ENCODE measurements at places on chromosomes 12 and 14.

DNA sequence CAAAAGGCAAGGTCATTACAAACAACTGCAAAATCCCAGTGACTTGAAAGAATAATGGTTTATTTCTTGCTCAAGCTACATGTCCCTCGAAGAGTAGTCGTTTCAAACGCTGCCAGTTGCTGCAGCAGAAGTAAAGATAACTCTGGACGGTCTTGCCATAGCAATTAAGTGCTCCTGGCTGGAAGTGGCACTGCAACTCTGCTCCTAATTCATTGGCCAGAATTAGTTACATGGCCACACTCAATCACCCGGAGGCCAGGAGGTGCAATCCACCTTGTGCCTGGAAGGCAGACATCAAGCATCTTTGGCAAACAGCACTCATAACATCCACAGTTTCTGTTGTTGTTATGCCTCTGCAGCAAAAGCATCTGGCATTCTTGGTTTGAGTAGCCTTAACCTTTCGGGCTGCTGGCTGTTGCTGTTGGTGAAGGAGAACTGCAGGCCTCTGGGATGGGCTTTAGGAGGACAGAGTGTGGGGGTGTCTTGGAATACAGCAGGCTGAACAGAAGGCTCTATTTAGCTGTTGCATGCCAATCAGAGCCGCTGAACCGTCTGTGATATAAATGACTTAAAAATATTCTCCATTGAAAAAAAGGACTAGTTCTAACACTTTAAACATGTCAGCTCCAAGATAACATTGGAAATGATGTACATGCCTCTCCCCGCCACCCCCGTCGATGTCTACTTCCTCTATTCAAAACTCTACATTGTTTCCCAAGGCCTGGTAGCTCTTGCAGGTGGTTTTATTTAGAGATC, 123.5 kb upstream of the DYRK2 start:
- DNase-seq = no peak

DNA sequence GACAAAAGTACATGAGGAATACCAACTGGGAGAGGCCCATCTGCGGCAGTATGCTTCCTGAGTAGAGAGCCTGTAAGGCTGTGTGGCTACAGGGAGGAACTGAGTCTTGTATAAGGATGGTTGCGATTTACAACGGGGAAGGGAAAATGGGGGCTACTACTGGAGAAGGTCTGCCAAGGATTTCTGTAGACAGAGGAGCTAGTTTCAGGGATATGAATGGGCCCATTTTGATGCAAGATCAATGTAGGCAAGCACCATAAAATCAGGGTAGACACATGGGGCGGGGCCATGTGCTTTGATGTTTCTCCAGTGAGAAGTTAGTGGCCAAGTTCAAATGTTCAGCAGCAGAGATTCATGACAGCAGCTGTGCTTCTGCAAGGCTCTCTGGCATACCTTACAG, 149.4 kb downstream of the GPR65 start:
- DNase-seq = no peak

DNA sequence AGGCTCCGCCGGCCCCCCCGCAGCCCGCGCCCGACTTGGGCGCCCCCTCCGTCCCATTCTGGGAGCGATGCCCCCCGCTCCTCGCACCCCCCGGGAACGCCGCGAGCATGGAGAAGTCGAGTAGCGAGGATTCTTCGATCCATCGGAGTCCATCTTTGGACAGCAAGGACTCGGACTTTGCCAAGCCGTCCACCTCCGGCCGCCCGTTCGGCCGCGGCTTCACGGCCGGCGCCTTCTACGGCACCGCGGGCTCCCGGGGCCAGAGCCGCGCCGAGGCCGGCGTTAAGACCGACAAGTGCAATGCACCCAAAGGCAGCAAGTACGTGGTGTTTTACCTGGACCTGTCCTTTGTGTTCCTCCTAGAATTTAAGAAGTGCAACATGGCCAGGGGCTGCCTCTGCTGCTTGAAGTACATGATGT, 123.6 kb downstream of the TSPAN9 start:
- DNase-seq = no peak

DNA sequence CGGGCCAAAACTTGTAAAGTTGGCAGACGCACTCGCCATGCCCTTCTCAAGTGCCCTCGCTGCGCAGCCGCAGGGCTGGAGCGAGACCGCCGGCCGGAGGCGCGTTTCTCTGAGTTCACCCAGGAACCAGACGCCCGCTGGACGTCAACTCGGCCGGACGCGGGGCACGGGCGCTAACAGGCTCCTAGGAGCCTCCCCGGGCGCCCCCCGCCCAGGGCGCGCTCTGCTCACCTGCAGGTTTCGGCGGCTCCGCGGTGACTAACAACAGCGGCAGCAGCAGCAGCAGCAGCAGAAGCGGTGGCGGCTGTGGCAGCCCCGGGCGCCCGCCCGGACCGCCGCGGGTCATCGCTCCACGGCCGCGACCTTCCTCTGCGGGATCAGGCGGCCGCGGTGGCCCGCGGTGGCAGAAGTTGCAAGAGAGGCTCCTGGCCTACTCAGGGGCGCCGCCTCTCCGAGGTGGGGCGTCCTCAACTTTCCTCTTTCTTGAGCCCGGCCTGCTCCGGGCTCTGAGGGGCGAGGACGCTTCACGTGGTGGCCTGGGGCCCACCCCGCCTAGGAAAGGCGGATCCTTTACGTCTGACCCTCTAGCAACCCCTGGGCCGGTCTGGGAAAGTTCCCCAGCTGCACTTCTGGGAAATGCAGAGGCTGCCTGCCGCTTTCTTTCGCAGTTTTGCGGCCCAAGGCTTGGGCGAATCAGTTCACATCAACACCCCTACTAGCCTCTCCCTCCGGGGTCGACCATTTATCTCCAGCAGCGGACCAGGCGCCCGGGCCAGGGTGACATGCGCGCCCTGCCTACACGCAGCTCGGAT, at the start of gene PLBD1:
Gene PLBD1, minus strand, starts transcription at position 533 of the 812 bp plus-strand sequence. Its CDS starts 187 bp downstream, at position 346.
- peak; percentile 39 for DNase-seq

GRCh38 chr12:71730936-71731335, 23.7 kb upstream of the RAB21 start:
- no peak for DNase-seq

DNA sequence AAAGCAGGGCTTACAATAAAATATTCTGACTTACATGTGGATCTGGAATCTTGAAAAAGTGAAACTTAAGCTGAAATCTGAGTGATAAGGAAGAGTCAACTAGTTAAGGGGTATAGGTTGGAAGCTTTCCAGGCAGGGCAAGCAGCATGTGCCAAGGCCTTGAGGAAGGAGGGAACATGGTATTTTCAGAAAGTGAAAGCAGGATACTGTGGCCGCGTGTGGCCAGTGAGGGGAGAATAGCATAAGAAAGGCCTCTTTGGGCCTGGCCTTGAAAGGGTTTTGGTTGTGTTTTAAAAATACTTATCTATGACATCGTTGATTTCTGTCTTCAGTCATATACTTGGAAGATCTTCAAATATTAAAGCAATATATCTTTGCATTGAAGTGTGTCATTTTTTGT, 213.4 kb downstream of the AKAP6 start:
- DNase-seq = no peak

DNA sequence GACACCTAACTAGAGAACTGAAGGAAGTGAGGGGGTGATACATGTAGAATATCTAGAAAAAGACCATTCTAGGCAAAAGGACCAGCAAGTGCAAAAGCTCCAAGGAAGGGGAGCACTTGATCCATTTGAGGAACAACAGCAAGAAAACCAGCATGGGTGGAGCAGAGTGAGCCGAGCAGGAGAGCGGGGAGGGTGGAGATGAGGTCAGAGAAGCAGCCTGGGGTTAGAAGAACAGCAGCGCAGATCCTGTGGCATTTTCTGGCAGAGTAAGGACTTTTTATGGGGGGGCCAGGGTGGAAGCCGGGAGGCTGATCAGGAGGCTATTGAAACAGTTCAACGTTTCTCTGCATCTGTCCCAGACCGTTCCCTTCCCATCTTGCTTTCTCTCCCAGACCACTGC, 24.5 kb upstream of the TMCC3 start:
- no peak for DNase-seq

DNA sequence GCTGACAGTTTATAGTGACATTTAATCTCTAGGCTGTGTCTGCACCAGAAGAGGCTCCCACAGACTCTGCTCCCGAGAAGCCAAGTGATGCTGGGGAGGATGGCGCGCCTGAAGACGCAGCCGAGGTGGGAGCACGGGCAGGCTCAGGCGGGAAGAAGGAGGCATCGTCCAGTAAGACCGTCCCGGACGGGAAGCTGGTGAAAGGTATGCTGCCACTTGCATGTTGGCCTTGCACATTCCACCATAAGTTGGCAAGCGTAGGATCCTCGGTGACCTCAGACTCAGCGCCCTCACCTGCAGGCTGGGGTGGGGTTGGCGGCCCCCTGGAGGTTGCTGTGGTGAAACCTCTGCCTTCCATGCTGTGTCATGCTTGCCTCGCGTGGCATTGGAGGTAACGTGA, 45.6 kb downstream of the SFSWAP start:
- no peak for DNase-seq

- no peak for DNase-seq
Observed at GRCh38 chr12:127401005-127401404, 866.0 kb upstream of the TMEM132C start.

DNA sequence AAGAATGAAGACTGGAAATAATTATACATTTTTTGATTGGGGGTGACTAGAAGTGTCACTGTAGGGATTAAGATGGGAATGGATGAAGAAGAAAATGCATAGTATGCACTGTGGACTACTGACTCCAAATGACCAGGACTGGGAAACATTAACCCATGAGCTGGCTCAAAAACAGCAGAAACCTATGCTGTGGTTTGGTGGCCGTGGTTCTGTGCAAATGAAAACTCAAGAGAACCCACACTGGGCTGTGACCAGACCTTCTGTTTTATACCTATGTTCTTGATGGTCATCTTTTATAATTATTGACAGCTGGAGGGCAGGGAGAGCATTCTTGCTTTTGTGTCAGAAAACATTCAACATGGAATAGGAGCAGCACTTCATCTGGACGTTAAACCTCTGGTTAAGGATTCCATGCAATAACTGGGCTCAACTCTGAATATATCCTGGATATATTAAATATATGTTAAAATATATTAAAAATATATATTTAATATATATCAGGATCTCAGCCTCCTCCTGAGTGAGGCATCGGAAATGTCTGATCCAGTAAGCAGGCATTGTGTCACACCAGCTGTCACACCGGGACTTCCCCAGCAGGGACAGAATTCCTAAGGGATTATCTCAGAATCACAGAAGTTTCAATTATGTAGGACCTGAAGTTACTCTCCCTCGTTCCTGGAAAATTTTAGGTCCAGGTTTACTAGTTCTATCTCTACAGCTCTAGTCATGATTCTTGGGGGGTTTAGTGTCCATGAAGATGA, 48.5 kb downstream of the BBS10 start:
- DNase-seq = no peak

DNA sequence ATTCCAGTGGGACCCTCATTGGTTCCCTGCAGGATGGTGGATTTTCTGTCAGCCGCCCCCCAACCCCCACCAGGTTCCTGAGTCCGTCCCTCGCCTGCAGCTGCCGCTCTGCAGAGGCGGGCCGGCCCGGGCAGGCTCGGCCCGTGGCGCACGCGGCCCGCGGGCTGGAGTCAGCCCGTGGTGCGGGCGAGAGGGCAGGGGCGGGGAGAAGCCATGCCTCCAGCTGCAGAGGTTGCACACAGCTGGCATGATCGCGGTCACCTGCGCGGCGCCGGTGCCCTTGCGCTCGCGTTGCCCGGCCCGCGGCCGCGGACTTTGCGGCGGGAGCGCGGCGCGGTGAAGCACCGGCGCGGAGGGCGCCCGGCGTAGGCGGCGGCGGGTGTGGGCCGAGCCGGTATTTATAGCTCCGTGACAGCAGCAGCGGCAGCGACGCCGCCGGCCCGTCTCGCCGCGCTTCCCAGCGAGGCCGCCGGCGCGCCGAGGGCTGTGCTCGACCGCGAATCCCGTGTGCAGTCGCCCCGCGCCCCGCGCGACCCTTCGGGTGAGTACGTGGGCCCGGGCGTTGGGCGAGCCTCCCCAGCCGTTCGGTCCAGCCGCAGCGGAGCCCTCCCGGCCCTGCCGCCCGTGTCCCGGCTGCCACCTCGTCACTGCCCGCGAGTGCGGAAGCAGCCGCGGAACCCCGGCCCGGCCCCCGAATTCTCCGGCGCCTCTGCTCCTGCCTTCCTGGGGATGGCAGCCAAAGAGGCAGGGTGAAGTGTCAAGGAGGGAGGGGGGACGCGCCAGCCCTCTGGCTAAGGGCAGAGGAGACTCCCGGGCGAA, at the start of gene TMEM117:
Gene TMEM117, plus strand, starts transcription at position 426 of the 819 bp plus-strand sequence.
- peak; percentile 39 for DNase-seq

GRCh38 chr12:3752096-3752709, 706 bp downstream of the CRACR2A start:
- no peak for DNase-seq

DNA sequence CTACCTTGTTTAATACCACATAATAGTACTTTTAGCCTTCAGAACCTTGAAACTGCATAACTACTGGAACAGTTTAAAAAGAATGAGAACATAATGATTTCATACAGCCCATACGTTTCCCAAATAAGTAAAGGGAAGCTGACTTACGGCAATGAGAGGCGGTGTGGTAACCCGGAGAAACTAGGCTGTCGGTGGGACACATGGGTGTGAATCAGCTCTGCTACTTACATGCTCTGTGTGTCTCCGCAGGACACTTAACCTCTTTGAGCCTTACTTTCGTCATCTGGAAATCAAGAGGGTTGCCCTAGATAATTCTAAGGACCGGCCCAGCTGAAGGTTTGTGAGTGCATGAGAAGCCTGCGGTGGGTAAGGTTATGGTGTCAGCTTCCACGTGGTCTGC, 49.3 kb upstream of the PLEKHG3 start:
- no peak for DNase-seq

- DNase-seq = no peak
Observed at GRCh38 chr12:95615749-95616148, 64.5 kb upstream of the USP44 start.

- DNase-seq = no peak
Observed at GRCh38 chr12:31896514-31897039, 62.6 kb upstream of the RESF1 start.

DNA sequence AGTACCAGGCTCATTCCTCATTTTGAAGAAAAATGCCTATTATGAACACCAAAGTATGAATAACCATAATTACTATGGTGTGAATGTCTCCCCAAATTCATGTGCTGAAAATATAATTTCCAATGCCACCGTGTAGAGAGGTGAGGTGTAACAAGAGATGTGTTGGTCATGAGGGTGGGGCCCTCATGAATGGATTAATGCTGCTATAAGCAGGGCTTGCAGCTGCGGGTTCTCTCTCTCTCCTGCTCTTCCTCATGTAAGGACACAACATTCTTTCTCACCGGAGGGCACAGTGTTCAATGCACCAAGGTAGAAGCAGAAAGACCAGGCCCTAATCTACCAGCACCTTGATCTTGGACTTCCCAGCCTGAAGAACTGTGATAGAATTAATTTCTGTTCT, 70.0 kb downstream of the TMTC1 start:
- no peak for DNase-seq

Data from neuronal stem cell (in vitro differentiated cells).